ENCODE measurements at places on chromosomes 6 and 20. TPM values are rescaled to one million over a fixed set of nuclear protein-coding genes. Genes with fewer than 3 reads are reported as not detected.

FAXC gene
- total RNA-seq = 10.7 TPM

VGLL2 gene
- not detected for total RNA-seq

DNA sequence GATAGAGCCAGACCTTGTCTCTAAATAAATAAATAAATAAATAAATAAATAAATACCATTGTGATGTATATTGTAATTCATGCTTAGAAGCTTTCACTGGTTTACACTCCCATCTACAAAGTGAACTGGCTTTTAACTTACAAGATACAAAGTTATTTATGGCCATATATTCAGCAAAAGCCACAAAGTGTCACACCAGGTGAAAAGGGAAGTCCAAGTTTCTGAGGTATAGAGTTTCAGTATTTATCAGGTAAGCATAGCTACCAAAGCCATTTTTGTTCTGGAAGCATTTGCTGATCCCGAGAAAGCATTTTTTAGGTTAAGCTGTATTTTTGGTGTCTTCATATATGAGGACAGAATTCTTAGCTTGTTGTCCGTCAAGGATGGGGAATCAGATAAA, 22.1 kb upstream of the PKIG start:
- DNase-seq = no peak

- DNase-seq = no peak
Observed at GRCh38 chr6:11791354-11792107, 12.9 kb upstream of the ADTRP start.

GRCh38 chr6:82381278-82381677, 17.7 kb downstream of the TPBG start:
- no peak for DNase-seq

Data from esophagus squamous epithelium (tissue), 5 donors.